ENCODE measurements at places on chromosomes 5 and 9.

DNA sequence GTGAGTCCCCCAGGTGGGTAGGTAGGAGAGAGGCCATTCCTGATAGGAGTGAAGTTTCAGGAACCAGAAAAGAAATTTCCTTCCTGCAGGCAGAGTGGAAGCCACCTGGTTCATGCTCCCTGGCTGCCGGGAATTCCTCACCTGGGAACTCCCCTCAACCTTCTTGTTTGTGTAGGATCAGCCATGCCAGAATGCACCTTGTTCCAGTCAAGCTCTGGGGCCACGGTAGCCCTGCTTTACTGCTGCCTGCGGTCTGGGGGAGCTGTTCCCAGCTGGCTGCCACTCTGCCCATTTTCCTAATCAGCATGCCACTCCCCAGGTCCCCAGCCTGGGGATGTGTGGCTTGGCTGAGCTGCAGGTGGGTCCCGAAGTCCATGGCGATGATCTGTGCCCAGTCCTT lies 18.7 kb upstream of the B4GALT1 start:
- no peak for DNase-seq

- no peak for DNase-seq
These were observed 28.1 kb downstream of the SLIT3 start for GRCh38 chr5:169272731-169273427.

- DNase-seq = no peak
These were observed 494 bp upstream of the STK32A start for GRCh38 chr5:147234239-147234824.

- DNase-seq = no peak
These were observed 130.5 kb upstream of the HAND1 start for GRCh38 chr5:154608531-154609011.

GRCh38 chr5:150665044-150665443 lies 4.0 kb downstream of the MYOZ3 start:
- DNase-seq = peak; percentile 58

GRCh38 chr9:71747576-71747975 lies 20.7 kb downstream of the CEMIP2 start:
- no peak for DNase-seq

- DNase-seq = no peak
These were observed 2.8 kb upstream of the NEURL1B start for GRCh38 chr5:172638209-172638768.

GRCh38 chr5:92504346-92504745 lies 1076.7 kb downstream of the NR2F1-AS1 start:
- DNase-seq = no peak

DNA sequence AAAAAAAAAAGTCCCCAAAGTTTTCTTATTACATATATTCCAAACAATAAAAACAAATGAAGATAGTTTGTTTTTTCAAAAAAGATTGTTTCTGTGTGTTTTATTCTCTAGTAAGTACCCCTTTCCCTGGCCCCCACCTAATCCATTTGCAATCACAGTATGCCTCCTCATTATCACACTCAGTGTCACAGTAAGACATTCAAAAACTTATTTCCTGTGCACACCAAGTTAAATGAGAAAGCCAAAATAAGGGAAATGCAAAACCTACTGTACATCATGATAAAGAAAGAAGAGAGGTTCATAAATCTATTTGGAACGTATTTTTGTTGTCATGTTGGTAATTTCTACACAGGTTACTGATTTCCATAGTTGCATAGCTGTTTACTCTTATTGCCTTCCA lies 62.3 kb downstream of the ST8SIA4 start:
- no peak for DNase-seq

GRCh38 chr5:19099195-19099594 lies 888.8 kb downstream of the CDH18 start:
- no peak for DNase-seq

DNA sequence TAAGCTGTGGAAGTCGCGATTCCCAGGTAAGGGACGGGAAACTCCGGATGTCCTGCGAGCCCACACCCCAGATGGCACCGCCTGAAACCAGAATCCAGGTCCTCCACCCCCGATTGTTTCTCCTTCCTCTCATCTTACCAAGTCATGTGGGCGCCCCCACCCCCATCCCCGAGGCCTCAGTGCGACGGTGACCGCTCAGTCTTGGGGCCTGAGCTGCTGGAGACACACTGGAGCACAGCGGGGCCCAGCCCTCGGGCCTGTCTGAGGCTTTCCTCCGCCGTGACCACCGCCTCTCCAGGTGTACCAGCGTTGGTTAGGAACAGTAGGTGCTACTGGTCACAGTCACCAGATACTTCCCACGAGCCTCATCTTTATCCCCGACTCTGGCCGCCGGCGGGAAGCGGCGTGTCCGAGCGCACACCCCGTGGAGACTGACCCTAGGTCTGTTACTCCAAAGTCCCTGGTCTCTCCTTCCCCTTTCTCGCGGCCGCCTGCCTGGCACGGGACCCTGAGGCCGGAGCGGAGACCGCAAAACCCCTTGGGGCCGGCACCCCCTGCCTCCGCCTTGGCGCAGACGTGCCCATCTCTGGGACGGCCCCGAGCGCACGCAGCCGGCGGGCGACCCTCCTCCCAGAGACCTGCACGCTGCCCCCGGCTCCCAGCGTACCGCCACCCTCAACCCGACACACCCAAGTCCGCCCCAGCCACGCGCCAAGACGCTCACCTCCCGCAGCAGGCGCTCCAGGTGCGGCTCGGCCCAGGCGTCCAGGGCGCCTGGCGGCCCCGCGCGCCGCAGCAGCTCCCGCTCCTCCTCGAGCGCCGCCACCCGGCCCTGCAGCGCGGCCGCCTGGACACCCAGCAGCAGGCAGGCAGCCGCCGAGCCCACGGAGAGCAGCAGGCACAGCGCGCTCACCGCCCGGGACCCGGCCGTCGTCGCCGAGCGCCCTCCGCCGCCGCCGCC lies 733 bp downstream of the COL23A1 start:
- DNase-seq = no peak

GRCh38 chr5:132539716-132540115 lies 3.6 kb downstream of the IL5 start:
- no peak for DNase-seq

DNA sequence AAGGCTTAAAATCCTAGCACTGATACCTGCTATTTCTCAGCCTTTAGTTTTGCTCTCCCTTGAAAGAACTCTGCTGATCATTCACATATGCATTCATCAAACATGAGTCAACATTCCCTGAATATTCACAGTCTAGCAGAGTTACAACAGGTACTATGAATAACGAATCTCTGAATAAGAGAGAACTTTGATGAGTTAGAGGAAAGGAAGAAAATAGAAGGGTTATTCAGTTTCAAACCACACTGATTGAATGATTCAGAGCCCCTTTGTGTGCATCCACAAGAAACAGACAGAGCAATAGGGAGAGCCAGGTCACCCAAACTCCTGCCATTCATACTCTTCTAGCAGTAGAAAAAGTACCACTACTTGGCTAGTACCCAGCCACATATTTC lies 36.0 kb downstream of the FOXD1 start:
- DNase-seq = peak; percentile 2

GRCh38 chr5:164472165-164472564 lies 966.7 kb downstream of the MAT2B start:
- no peak for DNase-seq

GRCh38 chr5:168645195-168645594 lies 66.0 kb upstream of the PANK3 start:
- no peak for DNase-seq

GRCh38 chr9:105067895-105068580 lies 140.1 kb upstream of the ABCA1 start:
- DNase-seq = peak; percentile 61

DNA sequence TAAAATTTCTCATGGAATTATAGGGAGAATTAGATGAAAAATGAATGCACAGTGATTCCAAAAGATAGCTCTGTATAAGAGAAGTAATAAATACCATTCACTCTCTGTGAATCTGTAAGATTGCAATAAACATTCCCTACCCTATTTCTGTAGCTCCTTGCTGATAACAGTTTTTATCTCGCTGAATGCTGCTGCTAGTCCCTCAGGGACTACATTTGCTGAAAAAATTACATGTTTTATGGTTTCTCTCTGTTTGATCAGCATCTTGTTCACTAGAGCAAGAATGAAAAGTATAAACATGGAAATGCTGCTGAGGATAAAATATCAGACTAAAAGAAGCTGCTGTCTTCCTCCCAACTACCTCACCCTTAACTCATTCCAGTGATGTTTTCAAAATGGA lies 44.3 kb upstream of the TYRP1 start:
- DNase-seq = no peak

- DNase-seq = no peak
These were observed 969.7 kb upstream of the CDH10 start for GRCh38 chr5:25614466-25614865.

- no peak for DNase-seq
These were observed 20.2 kb downstream of the EXD3 start for GRCh38 chr9:137402746-137403145.

GRCh38 chr5:175478008-175478383 lies 364 bp upstream of the SFXN1 start:
- DNase-seq = no peak

- DNase-seq = no peak
These were observed 53.7 kb downstream of the IPO11 start for GRCh38 chr5:62465985-62466925.

- DNase-seq = no peak
These were observed 280.6 kb downstream of the EPB41L4A start for GRCh38 chr5:112138526-112138925.

- DNase-seq = no peak
These were observed 3.3 kb upstream of the VLDLR start for GRCh38 chr9:2618289-2618688.

DNA sequence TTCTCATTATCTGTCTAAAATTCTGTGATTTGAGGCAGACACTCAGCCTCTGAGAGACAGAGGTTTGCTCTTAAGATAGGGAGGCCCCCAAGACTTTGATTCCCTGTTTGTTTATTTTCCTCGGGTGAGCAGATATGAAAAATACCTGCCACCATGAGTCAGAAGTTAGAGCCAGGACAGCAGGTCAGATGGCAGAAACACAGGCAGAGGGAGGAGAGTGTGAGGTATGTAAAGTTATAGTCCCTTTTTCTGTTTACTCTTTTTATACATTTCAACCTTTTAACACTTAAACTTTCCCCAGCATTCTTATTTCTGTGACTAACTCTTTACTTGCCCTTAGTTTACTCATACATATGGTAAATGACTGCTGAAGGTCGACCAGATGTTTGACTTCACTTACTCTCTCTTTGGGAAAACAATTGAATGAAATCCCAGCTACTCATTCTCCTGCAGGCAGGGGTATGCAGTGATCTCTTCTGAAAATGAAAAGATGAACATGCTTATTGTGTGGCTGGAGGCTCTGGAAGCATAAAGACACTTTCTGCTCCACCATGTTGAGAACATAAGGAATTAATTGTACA lies 383.8 kb downstream of the NTRK2 start:
- no peak for DNase-seq

- DNase-seq = no peak
These were observed 24.8 kb upstream of the RLN1 start for GRCh38 chr9:5364294-5365024.

- no peak for DNase-seq
These were observed 13.5 kb downstream of the TXNDC15 start for GRCh38 chr5:134887593-134888159.

DNA sequence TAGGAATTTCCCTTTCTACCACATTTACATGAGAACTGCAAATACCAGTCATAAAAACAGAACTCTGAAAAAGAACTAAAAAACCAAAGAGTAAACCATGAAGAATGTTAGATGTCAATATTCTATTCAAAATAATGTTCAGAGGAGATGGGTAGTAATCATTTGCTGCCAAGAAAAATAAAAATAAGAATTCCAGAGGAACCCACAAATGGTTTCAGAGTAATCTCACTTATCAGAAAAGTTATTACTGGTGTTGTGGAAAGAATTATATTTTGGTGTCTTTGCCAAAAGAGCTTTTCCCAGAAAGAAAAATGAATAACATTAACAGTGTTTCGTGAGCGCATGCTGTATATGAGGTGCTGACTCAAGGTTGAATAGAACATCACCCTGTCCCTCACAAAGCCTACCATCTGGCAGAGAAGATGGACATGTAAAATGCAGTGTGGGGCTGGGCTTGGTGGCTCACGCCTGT lies 35.6 kb downstream of the GPR21 start:
- peak; percentile 4 for DNase-seq

DNA sequence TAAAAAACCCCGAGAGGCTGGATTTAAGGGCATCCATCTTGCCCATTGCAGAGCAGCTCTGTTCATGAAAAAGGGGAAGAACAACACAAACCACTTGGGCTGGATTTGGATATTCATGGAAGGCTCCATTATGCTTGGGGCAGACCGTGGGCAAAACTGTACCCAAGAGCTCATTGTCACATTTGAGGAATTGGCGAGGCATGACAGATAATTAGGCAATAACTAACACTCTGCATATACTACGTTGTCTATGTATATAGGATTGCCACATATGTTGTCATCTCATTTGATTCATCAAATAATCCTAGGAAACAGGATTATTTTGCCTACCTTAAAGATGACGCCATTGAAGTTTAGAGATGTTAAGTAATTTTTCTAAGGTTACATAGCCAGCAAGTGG lies 255.4 kb downstream of the SMARCA2 start:
- no peak for DNase-seq

DNA sequence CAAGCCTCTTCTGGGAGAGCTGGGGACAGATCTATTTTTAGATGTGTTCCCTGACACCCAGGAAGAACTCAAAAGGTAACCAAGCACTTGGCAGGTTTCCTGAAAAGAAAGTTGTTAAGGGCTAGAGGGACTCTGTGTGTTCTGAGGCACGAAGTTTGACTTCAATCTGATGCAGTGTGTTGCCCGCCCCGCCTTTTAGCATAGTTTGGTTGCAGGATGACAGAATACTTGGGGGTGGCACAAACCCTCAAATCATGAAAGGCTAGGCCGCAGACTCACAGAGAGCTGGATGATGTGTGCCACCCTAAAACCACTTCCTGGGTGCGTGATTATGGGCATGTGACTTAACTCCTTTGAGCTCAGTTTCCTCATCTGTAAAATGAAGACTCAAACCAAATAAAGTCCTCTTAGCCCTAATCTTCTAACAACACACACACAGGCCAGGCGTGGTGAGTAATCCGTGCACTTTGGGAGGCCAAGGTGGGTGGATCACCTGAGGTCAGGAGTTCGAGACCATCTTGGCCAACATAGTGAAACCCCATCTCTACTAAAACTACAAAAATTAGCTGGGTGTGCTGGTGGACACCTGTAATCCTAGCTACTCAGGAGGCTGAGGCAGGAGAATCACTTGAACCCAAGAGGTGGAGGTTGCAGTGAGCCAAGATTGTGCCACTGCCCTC lies 12.8 kb upstream of the NDFIP1 start:
- no peak for DNase-seq

- DNase-seq = no peak
These were observed 215.5 kb upstream of the ACTBL2 start for GRCh38 chr5:57698086-57698485.

- no peak for DNase-seq
These were observed 169.2 kb upstream of the RGMB start for GRCh38 chr5:98604301-98604700.

DNA sequence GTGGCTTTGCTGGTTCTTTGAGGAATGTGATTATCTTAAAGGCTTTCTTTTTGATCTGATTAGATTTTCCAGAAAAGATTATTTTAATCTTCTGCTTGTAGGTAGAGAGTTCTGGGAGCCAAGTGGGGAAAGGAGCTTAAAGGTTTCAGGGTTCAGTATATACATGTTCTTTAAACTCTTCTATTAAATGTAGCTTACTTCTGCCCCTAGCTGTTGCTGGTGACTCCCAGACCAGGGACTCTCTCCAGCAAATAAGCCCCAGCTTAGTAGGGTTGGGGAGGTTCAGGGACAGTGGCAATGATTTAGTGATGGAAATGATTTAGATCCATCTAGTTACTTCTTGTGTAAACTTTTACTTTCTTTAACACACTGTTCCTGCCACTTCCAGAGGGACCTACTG lies 72.2 kb downstream of the SLC12A2 start:
- DNase-seq = no peak

- no peak for DNase-seq
These were observed 244.4 kb downstream of the FSTL4 start for GRCh38 chr5:133367984-133368383.

- DNase-seq = peak; percentile 59
These were observed 30.4 kb downstream of the CSF2 start for GRCh38 chr5:132103969-132104391.

All from RPMI7951 (cell line).